Left ventricle myocardium inferior (tissue), 1 donor: ENCODE measurements at places on chromosomes 3 and 15. TPM values are rescaled to one million over a fixed set of nuclear protein-coding genes. Genes with fewer than 3 reads are reported as not detected.

The NOX5 gene
- total RNA-seq, result not detected

The RBP2 gene
- not detected for total RNA-seq

The PRRT3 gene
- 0.47 TPM for total RNA-seq

The AHSG gene
- not detected for total RNA-seq

The KIF7 gene
- total RNA-seq, result 2.4 TPM

The ADAMTS9 gene
- 14.7 TPM for total RNA-seq

The CASR gene
- not detected for total RNA-seq

The FAM3D gene
- 0.16 TPM for total RNA-seq

The SLC27A2 gene
- total RNA-seq, result not detected

DNA sequence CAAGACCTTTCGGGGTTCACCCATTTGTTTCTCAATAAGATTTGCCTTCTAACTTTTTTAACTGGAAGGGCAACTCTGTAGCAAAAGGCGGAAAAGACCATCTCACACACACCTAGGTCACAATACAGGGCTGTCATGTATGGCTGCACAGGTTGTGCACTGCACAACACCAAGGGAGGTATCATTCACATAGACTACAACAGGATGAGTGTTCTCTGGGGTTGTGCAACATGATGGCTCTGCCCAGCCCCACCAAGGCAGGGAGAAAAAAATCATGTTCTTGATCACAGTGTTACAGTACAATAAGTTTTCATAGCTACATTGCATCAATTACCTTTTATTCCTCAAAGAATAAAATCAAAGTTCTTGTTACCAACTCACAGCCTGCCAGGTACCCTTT lies 52.8 kb downstream of the ANXA2 start:
- no peak overlapping the region for H3K27ac ChIP-seq
- H3K27me3 ChIP-seq, result no peaks in the 10 kb centered on the region
- peaks cover 42% of the 10 kb centered on the region for H3K36me3 ChIP-seq
- no peaks in the 10 kb centered on the region for H3K4me1 ChIP-seq
- no peak for DNase-seq

DNA sequence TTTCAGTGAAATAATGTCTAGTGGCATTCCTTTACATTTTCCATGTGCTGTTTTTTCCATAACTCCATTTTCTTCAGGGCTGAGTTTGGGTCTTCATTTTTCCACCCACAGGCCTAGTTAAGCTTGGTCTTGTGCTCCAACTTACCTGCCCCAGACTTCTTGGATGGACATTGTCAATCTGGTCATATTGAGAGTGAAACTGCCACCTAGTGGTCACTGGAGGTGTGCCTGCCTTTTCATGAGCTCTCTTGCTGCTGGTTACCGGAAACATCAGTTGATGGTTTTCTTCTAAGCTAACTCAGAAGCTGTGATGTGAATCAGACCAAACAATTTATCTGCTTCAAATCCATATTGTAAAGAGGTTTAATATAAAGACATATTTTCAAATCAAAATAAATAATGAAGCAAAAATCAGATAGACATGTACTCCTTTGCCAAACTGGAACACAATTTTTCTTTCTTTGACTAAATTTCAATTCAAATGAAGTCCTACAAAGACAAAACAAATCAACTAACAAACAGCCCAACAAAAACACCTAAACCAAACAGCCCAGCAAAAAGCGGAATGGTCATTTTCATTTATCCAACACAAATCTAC lies 135.1 kb upstream of the RASGRP1 start:
- H3K4me3 ChIP-seq, result no peak overlapping the region
- H3K27me3 ChIP-seq, result peaks cover 11% of the 10 kb centered on the region

DNA sequence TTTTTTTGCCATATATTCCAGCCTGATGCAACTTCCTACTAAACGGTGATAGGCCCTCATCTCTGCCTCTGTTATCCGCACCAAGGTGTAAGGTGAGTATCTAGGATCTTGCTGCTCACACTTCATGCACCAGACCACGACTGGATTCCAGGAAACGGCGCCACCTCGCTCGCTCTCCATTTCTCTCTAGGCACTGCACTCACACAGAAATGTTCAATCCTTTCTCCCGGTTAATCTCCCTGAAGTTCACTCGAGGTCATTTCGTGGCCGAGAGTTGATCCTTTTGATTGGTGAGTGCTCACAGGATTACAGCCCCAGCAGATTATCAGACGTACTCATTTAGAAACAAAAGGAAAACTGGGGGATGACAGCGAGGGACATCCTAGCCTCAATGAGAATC lies 28.1 kb downstream of the MCF2L2 start:
- H3K36me3 ChIP-seq, result no peaks in the 10 kb centered on the region
- H3K27me3 ChIP-seq, result peaks cover 6% of the 10 kb centered on the region
- H3K27ac ChIP-seq, result no peak overlapping the region
- no peak for DNase-seq

DNA sequence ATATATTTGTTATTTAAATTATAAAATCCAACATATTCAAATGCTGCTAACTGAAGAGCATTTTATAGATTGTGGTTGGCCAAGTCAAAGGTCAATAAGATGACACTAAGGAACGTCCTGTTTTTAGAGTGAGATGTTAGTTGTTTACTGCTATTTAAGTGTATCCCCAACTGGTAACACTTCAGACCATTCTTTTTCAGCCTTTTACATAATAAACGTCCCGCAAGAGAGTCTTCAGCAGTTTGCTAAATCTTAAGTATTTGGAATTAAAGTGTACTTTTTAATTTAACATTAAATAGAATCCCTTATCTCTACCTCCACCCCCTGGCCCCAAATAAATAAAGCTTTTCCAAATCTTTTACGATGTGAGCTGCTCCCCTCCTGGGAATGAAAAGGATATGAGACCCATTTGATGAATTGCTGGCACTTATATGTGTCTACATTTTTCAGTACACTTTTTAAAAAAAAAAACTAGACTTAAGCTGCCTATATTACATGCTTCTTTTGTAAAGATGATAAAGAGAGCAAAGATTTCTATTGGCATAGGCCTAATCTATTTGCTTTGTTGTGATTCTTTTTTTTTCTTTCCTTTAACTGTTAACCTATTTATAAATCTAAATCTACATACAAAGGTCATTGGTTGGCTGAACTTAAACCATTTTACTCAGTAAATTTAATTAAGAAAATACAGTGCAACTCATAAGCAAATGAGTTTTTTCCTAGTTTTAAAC lies 101.8 kb upstream of the SKOR1 start:
- DNase-seq, result no peak
- no peaks in the 10 kb centered on the region for H3K27me3 ChIP-seq
- H3K4me3 ChIP-seq, result no peak overlapping the region
- H3K27ac ChIP-seq, result no peak overlapping the region
- peaks cover 9% of the 10 kb centered on the region for H3K4me1 ChIP-seq

- H3K4me1 ChIP-seq, result no peaks in the 10 kb centered on the region
- no peak for DNase-seq
- H3K36me3 ChIP-seq, result no peaks in the 10 kb centered on the region
- H3K27ac ChIP-seq, result no peak overlapping the region
Measured at GRCh38 chr3:189355481-189356201, 183.9 kb downstream of the TPRG1 start.

- H3K36me3 ChIP-seq, result no peaks in the 10 kb centered on the region
- DNase-seq, result no peak
- H3K27me3 ChIP-seq, result peaks cover 13% of the 10 kb centered on the region
- no peak overlapping the region for H3K4me3 ChIP-seq
- no peak overlapping the region for H3K27ac ChIP-seq
Measured at GRCh38 chr15:77616072-77616471, 16.6 kb downstream of the LINGO1 start.

DNA sequence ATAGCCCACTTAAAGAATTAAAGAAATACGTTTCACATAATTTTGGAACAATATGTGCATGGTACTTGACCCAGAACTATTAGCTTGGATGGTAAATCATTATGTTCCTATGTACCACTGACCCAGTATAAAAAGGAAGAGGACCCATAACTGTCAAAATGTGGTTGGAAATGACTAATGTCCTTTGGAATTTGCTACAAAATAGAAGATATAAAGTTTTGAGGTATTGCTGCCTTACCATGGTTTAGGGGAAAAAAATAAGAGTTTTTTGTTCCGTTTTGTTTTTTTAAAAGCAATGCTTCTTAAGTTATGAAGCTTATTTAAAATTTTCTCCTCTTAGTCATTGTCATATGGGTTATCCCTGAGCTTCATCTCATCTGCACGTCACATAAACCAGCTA lies 15.8 kb upstream of the TFDP2 start:
- no peaks in the 10 kb centered on the region for H3K4me1 ChIP-seq
- H3K27ac ChIP-seq, result no peak overlapping the region
- no peaks in the 10 kb centered on the region for H3K27me3 ChIP-seq
- H3K4me3 ChIP-seq, result no peak overlapping the region
- peaks cover 31% of the 10 kb centered on the region for H3K36me3 ChIP-seq
- no peak for DNase-seq

- no peaks in the 10 kb centered on the region for H3K36me3 ChIP-seq
- DNase-seq, result no peak
- no peaks in the 10 kb centered on the region for H3K27me3 ChIP-seq
- peaks cover 12% of the 10 kb centered on the region for H3K4me1 ChIP-seq
Measured at GRCh38 chr3:194223951-194224350, 88.0 kb downstream of the HES1 start.

- H3K4me3 ChIP-seq, result no peak overlapping the region
- peaks cover 90% of the 10 kb centered on the region for H3K4me1 ChIP-seq
- DNase-seq, result no peak
- no peaks in the 10 kb centered on the region for H3K36me3 ChIP-seq
Measured at GRCh38 chr15:75045332-75046015, 22.1 kb downstream of the PPCDC start.

GRCh38 chr3:42092006-42092405 lies 849 bp downstream of the TRAK1 start:
- DNase-seq, result no peak
- peak overlapping the region; percentile 56 for H3K4me3 ChIP-seq
- peaks cover 35% of the 10 kb centered on the region for H3K36me3 ChIP-seq
- peaks cover 97% of the 10 kb centered on the region for H3K4me1 ChIP-seq
- peak overlapping the region; percentile 88 for H3K27ac ChIP-seq

DNA sequence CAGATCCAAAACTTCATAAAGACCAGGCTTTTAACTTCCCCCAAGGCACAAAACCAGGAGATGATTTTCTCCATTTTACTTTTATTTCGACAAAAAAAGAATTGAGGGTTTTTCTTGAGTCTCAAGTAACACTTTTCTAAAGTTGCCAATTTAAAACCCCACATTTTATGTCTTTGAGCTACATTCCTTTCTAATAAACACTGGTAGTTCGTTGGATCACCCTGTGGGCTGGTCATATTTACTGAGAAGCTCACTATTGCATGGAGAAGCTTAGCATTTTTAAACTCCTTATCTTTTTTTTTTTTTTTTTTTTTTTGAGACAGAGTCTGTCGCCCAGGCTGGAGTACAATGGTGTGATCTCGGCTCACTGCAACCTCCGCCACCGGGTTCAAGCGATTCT lies 255.1 kb upstream of the TPM1 start:
- peaks cover 18% of the 10 kb centered on the region for H3K36me3 ChIP-seq
- no peak overlapping the region for H3K27ac ChIP-seq
- DNase-seq, result no peak
- H3K4me1 ChIP-seq, result peaks cover 11% of the 10 kb centered on the region

- H3K4me1 ChIP-seq, result peaks cover 12% of the 10 kb centered on the region
- no peak overlapping the region for H3K4me3 ChIP-seq
- no peaks in the 10 kb centered on the region for H3K36me3 ChIP-seq
- H3K27me3 ChIP-seq, result no peaks in the 10 kb centered on the region
- no peak for DNase-seq
Measured at GRCh38 chr15:39543651-39544050, 37.2 kb upstream of the THBS1 start.

DNA sequence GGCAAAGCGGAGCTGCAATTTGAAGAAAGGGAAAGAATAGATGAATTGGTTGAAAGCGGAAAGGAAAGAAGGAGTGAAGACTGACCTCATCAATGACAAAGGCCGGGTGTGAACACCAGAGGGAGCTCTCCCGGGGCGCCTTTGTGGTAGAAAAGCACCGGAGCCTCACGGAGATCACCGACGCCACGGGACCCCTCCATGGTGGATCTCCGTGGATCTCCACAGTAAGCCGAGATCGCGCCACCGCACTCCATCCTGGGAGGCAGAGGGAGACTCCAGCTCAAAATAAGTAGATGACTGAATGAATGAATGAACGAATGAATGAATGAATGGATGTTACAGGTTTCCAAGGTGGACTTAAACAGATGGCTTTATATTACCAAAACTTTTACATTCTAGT lies 25.0 kb downstream of the GPR160 start:
- no peaks in the 10 kb centered on the region for H3K36me3 ChIP-seq
- H3K4me1 ChIP-seq, result no peaks in the 10 kb centered on the region
- no peak overlapping the region for H3K27ac ChIP-seq
- H3K27me3 ChIP-seq, result no peaks in the 10 kb centered on the region
- DNase-seq, result no peak

GRCh38 chr15:75112848-75113492 lies 88.7 kb upstream of the C15orf39 start:
- no peak for DNase-seq
- no peaks in the 10 kb centered on the region for H3K27me3 ChIP-seq

GRCh38 chr3:135239615-135239884 lies 444.5 kb downstream of the EPHB1 start:
- H3K36me3 ChIP-seq, result no peaks in the 10 kb centered on the region
- H3K27ac ChIP-seq, result no peak overlapping the region
- H3K27me3 ChIP-seq, result peaks cover 41% of the 10 kb centered on the region
- no peak for DNase-seq

- H3K4me1 ChIP-seq, result no peaks in the 10 kb centered on the region
- H3K27me3 ChIP-seq, result peaks cover 18% of the 10 kb centered on the region
- peak; percentile 35 for DNase-seq
- H3K27ac ChIP-seq, result no peak overlapping the region
- no peak overlapping the region for H3K4me3 ChIP-seq
Measured at GRCh38 chr15:79071901-79072300, 18.7 kb downstream of the RASGRF1 start.
